ENCODE measurements at places on chromosomes 11 and 22.

DNA sequence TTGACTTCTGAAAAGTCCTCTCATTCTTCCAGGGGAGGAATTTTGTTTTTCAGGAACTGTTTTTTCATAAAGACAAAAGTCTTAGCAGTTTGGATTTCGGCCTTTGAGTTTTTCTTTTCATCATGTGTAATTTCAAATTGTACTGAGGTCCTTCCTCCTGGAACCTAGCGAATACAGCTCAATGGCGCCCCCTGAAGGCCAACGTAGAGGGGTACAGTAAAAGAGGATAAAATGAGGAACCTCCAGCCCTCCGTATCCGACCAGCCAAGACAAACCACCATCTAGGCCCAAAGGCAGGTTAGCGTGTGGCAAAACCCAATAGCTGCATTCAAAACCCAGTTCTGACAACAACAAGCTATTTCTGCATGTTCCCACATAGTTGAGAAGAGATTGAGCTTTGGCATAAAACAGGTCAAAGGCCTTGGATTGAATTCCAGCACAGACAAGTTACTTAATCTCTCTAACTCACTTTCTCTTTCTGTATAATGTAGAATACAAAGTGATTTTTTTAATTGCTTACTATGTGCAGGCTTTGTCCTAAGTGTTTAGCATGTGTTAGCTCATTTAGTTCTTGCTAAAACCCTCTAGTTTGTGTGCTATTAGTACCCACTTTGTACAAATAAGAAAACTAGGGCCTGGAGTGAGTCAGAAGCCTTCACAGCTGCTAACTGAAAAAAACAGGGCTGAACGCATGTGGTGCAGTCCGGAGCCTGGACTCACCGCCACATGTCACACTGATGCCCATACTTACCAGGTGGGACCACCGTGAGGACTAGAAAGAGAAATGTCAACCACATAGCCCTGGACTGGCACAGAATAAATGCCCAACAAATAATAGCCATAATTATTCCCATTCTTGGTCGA is 43.2 kb upstream of the ETS1 start:
- DNase-seq, result peak; percentile 82

DNA sequence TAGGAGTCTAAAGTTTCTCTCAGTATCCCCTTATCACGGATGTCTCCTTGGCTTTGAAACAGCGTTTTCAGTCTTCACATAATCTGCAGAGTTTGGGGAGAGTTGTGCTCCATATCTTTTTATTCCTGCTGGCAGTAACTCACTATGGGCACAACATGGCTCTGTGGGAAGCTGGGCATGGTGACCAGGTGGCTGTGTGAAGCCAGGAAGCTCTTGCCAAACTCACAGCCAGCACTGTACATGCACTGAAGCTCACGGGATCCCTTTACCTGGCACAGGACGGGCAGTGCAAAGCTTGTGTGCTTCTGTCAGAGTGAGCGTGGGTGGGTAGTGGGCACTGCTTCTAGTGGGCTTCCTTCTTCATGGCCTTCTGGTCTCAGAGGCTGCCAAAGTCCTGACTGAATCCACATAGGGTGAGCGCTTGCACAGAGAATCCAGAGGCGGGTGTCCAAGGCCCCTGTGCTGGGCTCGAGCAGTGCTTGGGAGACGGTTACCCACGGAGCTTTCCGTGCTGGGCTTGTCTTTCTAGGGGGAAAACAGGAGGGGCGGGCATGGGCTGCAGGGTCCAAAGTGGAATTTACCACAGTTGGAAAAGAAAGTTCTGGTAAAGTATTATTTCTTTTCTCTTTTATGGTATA is 10.8 kb upstream of the KDM4E start:
- no peak for DNase-seq

GRCh38 chr11:15918212-15918611 is 438.1 kb downstream of the SOX6 start:
- no peak for DNase-seq

DNA sequence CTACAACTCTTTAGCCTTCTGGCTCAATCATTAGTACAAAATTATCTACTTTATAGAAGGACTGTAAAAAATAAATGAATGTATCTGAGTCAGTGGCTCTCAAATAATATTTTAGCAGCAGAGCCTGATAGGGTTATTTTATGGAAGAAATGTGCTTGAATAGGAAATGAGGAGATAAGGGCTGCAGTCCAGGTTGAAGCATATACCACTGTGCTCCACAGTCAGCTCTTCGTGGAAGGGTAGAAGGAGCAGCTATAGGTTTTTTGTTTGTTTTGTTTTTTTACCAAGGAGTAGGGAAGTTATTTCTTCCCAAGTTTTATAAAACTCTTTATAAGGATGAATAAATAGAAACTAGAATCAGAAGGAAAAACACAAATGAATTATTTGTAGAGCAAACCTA is 242.0 kb downstream of the DLG2 start:
- DNase-seq, result no peak

GRCh38 chr11:126718276-126718675 is 282.3 kb downstream of the KIRREL3 start:
- no peak for DNase-seq

DNA sequence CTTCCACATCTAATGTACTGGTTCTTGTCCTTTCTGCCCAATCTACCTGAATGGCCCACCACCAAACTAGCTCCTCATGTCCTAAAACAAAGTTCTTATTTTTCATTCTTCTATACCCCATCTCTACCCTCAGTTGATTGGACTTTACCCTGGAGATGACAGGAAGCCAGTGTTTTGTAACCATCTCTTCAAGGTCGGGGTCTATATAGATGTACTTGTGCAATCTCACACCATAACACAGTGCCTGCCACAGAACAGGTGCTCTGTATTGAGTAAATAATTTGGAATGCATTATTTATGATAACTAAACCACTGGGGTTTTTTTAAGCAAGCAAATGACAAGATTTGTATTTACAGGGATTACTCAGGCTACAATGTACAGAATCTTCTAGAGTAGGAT is 76.7 kb upstream of the FAM181B start:
- no peak for DNase-seq

GRCh38 chr11:65505466-65506289 is 6.8 kb downstream of the MALAT1 start:
- no peak for DNase-seq

DNA sequence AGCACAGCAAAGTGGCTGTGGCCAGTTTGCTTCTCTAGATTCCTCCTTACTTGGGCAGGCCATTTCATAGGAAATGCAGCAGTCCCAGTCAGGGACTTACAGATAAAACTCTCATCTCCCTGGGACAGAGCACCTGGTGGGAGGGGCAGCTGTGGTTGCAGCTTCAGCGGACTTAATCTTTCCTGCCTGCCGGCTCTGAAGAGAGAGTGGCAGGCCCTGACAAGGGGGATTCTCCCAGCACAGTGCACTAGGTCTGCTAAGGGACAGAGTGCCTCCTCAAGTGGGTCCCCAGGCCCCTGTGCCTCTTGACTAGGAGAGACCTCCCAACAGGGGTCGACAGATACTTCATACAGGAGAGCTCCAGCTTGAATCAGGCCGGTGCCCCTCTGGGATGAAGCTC is 1649.1 kb downstream of the LRRC4C start:
- no peak for DNase-seq

- DNase-seq, result peak; percentile 76
These were observed 19.6 kb downstream of the CKAP5 start for GRCh38 chr11:46826310-46827044.

DNA sequence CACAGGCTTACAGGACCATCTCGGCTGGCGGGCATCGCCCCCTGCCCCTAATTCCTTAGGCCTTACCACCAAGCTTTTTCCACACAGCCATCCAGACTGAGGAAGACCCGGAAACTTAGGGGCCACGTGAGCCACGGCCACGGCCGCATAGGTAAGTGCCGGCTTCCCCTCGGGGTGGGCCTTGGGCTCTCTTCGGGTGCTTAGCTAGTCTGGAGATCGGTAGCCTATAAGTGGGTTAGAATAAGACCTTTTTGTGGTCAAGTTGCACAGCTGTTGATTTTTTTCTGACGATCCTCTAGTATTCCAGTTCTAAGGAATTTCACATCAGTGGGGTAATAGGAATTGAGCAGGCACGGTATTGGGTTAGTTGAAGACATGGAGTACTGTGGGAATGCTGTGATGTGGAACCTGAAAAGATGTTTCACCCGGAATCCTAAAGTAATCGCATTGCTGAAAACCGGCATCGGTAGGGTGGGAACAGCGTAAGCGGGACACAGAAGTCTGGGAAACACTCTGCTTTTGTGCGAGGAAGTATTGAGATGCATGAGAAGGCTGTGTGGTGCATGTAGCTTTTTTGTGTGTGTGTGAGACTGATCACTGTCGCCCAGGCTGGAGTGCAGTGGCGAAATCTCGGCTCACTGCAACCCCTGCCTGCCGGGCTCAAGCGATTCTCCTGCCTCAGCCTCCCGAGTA is 669 bp downstream of the RPL27A start:
- no peak for DNase-seq

GRCh38 chr11:101706541-101706940 is 122.7 kb upstream of the TRPC6 start:
- DNase-seq, result no peak

- DNase-seq, result no peak
These were observed 48.6 kb downstream of the PISD start for GRCh38 chr22:31613286-31613903.

GRCh38 chr22:43457002-43457401 is 45.2 kb downstream of the MPPED1 start:
- DNase-seq, result no peak

GRCh38 chr11:15119352-15119751 is 4.6 kb downstream of the INSC start:
- no peak for DNase-seq

- DNase-seq, result no peak
These were observed 14.9 kb downstream of the FZD4 start for GRCh38 chr11:86940122-86940777.

- DNase-seq, result peak; percentile 30
These were observed 4.9 kb downstream of the IGF2 start for GRCh38 chr11:2134022-2135010.

DNA sequence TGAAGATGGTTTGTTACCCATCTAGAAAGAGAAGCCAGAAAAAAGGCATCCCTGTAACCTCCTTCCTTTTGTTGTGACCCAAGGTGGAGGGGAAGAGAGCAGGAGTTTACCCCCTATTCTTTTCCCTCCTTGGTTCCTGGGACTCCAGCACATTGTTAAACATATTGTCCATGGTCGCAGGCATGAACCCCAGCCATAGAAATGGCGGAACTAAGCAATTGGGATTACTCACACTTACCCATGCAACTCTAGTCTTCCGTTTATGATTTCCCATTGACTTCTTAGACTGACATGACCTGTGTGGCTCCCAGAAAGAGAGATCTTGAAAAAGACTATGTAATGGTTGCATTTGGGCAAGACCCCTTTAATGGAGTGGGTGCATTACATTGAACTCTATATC is 45.4 kb downstream of the OR4C46 start:
- no peak for DNase-seq

GRCh38 chr11:10893714-10894151 is 35.9 kb upstream of the ZBED5 start:
- no peak for DNase-seq

DNA sequence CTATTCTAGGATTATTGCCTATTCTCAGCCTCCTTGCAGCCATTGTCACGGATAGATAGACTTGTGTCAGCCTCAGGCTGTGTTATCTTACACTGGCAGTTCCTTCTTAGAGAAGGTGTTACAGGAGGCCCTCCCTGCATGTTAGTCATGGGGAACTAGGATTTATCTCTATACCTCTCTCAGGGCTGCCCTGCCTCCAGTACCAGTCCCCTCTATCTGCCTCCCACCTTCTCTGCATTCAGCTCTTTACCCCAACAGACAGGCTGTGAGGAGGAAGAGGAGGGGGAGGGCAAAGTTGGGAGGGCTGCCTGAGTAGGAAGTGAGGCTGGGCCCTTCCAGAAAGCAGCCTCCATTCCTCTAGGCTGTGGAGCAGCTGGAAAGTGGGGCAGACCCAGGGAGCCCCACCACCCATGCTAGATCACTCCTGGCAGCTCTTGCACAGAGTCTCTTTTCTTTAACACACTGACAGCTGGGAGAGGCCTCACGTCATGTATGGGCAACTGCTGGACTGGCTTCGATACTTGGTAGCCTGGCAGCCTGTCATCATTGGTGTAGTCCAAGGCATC is 2.9 kb upstream of the IL18BP start:
- no peak for DNase-seq

DNA sequence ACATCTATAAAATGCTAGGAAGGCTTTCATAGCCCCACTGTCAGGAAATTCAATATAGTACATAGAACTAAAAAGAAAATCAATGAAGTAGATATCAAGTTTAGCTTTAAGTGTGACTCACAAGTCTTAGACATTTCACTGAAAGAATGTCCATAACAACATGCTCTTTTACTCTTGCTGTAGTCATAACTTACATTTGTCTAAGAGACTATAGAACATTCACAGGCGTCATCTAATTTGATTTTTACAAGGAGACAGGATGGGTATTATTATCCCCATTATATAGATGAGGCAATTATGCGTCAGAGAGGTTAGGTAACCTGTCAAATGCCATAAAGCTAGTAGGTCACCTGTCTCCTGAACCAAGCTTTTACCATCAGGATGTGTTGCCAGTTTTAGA is 36.9 kb downstream of the BDNF start:
- DNase-seq, result no peak

- DNase-seq, result no peak
These were observed 202.8 kb upstream of the BDNF start for GRCh38 chr11:27902981-27903624.

DNA sequence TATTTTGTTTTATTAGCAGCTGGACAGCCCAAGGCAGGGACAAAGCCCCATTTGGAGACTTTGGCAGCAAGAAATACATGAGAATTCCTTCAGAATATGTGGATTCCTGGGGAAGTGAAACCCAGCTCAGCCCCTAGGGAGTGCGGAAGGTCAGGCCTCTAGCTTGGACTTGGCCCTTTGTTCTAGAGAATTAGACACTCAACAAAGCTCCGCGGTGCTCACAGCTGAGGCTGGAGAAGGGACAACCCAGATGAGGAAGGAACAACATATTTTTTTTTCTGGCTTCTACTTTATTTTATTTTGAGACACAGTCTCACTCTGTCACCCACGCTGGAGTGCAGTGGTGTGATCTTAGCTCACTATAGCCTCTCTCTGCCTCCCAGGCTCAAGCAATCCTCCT is 44.7 kb upstream of the SEPTIN5 start:
- DNase-seq, result no peak

DNA sequence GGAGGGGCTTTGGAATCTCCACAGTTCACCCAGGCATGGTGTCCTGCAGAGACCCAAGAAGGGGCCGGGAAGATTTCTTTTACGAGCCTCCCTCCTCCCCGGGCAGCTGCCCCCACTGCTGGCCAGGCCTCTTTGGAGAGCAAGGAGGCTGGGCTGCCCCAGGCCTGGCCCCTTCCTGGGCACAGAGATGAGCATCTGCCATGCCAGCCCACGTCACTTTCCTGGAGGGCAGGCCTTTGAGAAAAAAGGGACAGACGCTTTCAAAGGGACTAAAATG is 60.5 kb upstream of the FGF3 start:
- DNase-seq, result no peak

GRCh38 chr11:117437791-117438130 is 110.1 kb downstream of the CEP164 start:
- no peak for DNase-seq

GRCh38 chr11:44673688-44674087 is 53.1 kb upstream of the TSPAN18 start:
- no peak for DNase-seq

GRCh38 chr11:122714484-122714883 is 59.0 kb downstream of the UBASH3B start:
- no peak for DNase-seq

- no peak for DNase-seq
These were observed 129.0 kb upstream of the CARD18 start for GRCh38 chr11:105268404-105269062.

GRCh38 chr11:35477901-35478300 is 47.5 kb downstream of the PAMR1 start:
- DNase-seq, result no peak
